ENCODE measurements at places on chromosomes 7 and 10.
A peak's percentile ranks its signal among the peaks of the same experiment; 100 is the strongest.

DNA sequence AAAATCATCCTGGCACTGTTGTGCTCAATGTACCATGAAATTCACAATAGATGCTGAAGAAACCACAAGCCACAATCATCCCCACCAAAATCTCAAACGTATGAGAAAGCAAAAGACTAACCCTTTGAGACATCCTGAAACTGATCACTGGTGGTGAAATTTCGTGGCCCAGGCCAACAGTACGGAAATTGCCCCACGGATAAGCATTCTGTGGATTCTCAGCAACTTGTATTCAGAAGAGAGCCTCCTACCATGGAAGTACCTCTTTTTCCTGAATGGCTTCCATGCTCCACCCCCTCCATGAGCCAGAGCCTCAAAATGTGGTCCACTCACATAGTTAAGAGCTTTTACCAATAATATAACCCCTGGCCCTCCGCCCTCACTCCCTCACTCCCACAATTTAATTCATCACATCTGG lies 163.9 kb upstream of the AUTS2 start:
- peak; percentile 1 for DNase-seq

DNA sequence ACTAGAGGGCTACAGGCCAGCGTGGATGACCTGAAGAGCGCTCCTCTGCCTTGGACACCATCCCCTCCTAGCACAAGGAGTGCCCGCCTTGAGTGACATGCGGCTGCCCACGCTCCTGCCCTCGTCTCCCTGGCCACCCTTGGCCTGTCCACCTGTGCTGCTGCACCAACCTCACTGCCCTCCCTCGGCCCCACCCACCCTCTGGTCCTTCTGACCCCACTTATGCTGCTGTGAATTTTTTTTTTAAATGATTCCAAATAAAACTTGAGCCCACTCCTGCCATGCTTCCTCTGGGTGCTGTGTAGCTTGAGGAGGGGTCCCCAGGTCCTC lies 4.5 kb downstream of the SNCG start:
- no peak for DNase-seq

DNA sequence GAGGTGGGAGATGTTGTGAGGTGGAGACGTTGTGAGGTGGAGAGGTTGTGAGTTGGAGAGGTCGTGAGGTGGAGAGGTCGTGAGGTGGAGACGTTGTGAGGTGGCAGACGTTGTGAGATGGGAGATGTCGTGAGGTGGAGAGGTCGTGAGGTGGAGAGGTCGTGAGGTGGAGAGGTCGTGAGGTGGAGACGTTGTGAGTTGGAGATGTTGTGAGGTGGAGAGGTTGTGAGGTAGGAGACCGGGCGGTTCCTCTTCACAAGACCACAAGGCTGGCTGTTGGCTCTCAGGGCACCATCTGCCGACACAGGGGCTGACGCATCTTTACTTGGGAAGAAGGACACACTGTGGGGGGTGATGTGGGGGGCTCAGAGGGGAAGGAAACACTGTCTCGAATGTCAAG lies 34.7 kb upstream of the SHH start:
- DNase-seq: no peak

- DNase-seq: no peak
Observed at GRCh38 chr7:102967798-102968197, 55.0 kb downstream of the LRRC17 start.

DNA sequence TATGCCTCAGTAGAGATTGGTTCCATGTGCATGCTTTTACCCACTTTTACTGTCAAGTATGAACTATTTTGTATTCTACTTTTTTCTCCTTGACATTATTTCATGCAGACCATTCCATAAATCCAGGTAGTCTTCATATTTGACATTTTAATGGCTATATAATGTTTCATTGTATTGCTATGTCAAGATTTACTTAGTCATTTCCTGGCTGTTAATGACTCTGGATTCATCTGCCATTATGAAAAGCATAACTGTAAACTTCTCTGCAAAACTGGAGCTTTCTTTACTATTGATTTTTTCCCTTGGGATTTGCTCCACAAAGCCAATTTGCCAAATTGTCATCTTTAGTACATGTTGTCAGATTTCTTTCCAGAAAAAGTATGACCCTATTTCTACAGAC lies 6.8 kb upstream of the MSRB2 start:
- DNase-seq: no peak

DNA sequence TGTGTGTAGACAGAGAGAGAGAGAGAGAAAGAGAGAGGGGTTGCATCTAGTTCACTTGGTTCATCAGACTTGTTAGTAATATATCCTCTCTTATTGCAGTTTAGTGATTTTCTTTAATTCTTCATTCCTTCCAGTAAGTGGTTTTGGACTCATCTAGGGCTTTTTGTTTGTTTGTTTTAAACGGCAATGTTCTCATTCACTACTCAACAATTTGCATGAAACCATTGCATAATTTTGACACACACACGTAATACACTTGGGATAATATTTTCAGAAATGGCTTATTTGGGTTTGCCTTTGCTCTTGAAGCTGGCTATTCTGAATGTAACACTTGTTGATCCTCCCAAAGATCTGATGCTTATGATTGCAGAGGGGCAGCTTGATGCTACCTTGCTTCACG lies 16.4 kb upstream of the ZNF32 start:
- DNase-seq: no peak

DNA sequence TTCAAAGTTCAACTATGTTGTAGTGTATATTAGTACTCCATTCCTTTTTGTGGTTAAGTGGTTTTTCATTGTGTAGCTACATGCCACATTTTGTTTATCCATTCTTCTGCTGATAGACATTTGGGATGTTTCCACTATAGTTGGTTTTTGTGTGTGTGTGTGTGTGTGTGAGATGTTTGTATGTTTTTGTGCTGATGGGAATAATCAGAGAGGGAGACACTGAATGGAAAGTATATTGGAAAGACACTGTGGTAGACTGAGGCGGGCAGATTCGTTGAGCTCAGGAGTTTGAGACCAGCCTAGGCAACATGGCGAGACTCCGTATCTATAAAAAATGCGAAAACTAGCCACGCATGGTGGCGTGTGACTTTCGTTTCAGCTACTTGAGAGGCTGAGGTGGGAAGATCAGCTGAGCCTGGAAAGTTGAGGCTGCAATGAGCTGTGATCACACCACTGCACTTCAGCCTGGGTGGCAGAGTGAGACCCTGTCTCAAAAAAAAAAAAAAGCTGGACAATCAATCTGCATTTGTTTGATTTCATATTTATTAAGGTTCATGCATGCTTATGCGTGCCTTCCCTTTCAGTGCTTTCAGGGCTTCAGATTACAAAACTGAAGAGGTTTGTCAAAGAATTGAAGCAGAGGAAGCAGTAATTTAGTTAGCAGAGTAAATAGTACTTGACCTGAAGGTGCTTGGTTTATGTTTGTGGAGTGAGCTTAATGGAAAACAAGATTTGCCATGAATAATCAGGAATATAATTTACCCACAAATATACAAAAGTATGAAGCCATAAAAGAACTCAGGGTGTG lies 14.7 kb downstream of the SEC24C start:
- DNase-seq: peak; percentile 21

- no peak for DNase-seq
Observed at GRCh38 chr10:100873827-100874326, 38.9 kb upstream of the SLF2 start.

Measured in activated CD4-positive, alpha-beta T cell treated with anti-CD3 and anti-CD28 coated beads, Interleukin-2, amount 50 U/mL, for 16 hours (primary cell).